ENCODE measurements at places on chromosomes 5 and 9. TPM values are rescaled to one million over a fixed set of nuclear protein-coding genes. Genes with fewer than 3 reads are reported as not detected.

Gene GPSM1
- 40.0 TPM for total RNA-seq

Gene PCSK5
- total RNA-seq: 1.0 TPM

Gene OR1N2
- not detected for total RNA-seq

Gene STK32A
- 36.0 TPM for total RNA-seq

Gene GARIN3
- total RNA-seq: not detected

Gene CSNK1A1
- total RNA-seq: 192 TPM

Gene LHX6
- not detected for total RNA-seq

Gene HAND1
- total RNA-seq: not detected

Gene SEMA4D
- 0.33 TPM for total RNA-seq

Gene ASPN
- total RNA-seq: not detected

Gene SLC45A2
- 347 TPM for total RNA-seq

Gene RNF208
- not detected for total RNA-seq

Gene C9orf153
- not detected for total RNA-seq

Gene ZBTB6
- total RNA-seq: 17.6 TPM

Gene CCDC171
- 49.8 TPM for total RNA-seq

Gene GABBR2
- total RNA-seq: 5.1 TPM

Gene SCGB3A2
- not detected for total RNA-seq

Gene DMRTA1
- not detected for total RNA-seq

Gene PIP5KL1
- total RNA-seq: 0.34 TPM

Gene LCN10
- not detected for total RNA-seq

Gene ENC1
- total RNA-seq: 28.6 TPM

Gene ADAMTS6
- total RNA-seq: 5.0 TPM

Gene RXRA
- 16.5 TPM for total RNA-seq

Gene TAF1L
- total RNA-seq: under 0.01 TPM

Gene PCDHGC5
- 2.9 TPM for total RNA-seq

Gene PTRH1
- 19.6 TPM for total RNA-seq

Gene MLANA
- total RNA-seq: 1,023 TPM

Gene TIGD6
- 5.0 TPM for total RNA-seq

Gene C9
- under 0.01 TPM for total RNA-seq

Gene PCDHA1
- total RNA-seq: under 0.01 TPM

Gene OTP
- total RNA-seq: not detected

Gene CARTPT
- not detected for total RNA-seq

Gene SLC6A19
- total RNA-seq: not detected

Gene DAB2IP
- 38.2 TPM for total RNA-seq

Gene FSTL4
- 0.34 TPM for total RNA-seq

Gene ANKRD33B
- not detected for total RNA-seq

Gene SOWAHA
- not detected for total RNA-seq

Gene NDST1
- 52.1 TPM for total RNA-seq

Gene CDO1
- 2.2 TPM for total RNA-seq

Gene HAVCR1
- total RNA-seq: not detected

Gene FBXL7
- 34.4 TPM for total RNA-seq

Gene TRIP13
- 11.3 TPM for total RNA-seq

Gene FOXD4L5
- under 0.01 TPM for total RNA-seq

Gene TAS2R1
- not detected for total RNA-seq

Gene CAVIN4
- 1.00 TPM for total RNA-seq

Gene TMEM215
- total RNA-seq: under 0.01 TPM

Data from melanocyte of skin (primary cell).